ENCODE measurements at places on chromosomes 16 and 17. TPM values are rescaled to one million over a fixed set of nuclear protein-coding genes. Genes with fewer than 3 reads are reported as not detected.

DNA sequence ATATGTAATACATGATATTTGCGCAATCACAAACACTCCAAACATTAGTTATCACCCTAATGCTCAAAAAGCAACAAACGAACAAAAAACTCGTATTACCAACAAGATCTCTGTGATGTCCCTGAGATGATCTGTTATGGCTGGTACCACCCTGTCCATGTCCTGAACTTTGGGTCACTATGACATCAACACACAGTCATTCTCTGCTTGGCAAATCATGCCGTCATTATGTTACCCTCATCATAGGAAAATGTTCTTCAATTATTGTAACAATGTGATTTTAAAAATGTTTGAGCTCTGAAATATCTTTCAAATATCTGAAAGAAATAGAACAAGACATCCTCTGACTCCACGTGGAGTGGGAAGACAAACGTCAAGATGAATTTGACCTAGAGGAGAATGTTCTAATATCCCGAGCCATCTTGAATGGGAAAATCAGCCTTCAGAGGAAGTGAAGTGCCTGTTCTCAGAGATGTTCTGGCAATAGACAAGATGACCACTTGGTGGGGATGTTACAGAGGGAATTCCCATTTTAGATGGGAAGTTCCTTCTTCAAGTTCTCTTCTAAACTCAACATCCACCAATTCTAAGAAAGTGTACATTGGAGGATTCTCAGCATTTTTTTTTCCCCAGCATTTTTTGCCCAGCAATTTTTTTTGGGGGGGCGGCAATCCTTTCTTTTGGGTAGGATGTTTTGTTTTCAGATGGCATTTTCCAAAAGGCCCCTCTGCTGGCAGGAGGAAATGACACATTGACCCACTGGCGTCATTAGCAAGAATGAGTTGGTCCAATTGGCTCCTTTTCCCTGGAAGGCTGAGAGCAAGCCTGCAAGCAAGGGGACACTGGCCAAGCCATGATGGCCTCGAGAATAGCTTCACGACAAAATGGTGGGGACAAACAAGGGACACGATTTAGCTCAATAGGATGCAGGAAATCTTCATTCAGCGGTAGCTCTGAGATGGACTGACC is 3.7 kb upstream of the HSD17B2 start:
- H3K27ac ChIP-seq, result peak overlapping the region; percentile 2
- peak; percentile 83 for DNase-seq
- H3K4me3 ChIP-seq, result no peak overlapping the region
- peaks cover 18% of the 10 kb centered on the region for H3K4me1 ChIP-seq
- no peaks in the 10 kb centered on the region for H3K27me3 ChIP-seq

DNA sequence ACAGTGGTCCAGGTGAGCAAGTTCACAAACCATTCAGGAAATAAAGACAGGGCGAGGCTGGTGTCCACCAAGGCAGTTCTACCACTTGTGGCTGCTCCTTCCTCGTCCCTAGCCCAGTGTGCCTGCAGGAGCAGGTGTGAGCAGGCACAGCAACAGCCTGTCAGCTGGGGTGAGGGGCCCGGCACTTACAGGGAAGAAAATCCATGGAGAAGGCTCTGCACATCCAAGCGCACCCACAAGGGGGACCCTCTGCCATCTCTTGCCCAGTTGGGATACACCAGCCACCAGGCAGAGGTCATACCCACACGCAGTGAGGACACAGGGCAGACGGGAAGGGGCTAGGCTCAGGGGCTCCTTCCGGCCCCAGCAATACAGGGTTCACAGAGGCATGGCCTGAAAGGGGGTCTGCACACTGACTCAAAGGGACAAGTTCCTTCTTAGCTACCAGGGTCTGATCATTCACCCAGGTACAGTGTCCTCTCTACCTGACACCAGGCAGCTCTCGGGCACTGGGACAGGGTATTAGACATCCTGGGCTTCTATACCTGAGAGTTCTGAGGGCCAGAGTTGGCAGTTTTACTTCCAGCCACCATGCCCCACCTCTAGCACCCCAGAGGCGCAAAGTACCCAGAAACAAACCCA is 27.0 kb downstream of the CDIP1 start:
- DNase-seq, result peak; percentile 52
- no peaks in the 10 kb centered on the region for H3K4me1 ChIP-seq
- H3K27ac ChIP-seq, result no peak overlapping the region
- no peaks in the 10 kb centered on the region for H3K27me3 ChIP-seq
- 0 out of 2 replicates have a peak, but pooled peaks cover 4% of the 10 kb centered on the region for H3K36me3 ChIP-seq
- no peak overlapping the region for H3K4me3 ChIP-seq

DNA sequence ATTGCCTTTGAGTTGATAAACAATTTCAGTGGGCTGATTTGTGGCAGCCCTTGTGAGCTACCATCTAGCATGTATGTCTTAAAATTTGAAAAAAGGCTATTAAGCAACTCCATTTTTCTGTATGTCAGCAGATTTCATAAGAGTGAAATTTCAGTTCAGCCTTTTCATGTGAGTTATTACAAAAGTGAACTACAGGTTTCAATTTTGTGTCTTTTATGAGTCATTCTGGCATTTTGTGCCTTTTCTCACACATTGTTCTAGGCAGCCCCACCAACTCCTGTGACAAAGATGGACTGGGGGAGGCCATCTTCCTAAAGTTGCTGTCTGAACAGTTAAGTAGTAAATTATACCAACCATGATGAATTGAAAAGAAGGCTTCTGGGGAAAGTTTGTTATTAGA is 52.1 kb downstream of the USP10 start:
- H3K36me3 ChIP-seq, result peaks cover 3% of the 10 kb centered on the region
- H3K4me1 ChIP-seq, result peaks cover 25% of the 10 kb centered on the region
- no peak overlapping the region for H3K4me3 ChIP-seq
- peak; percentile 42 for DNase-seq
- H3K27ac ChIP-seq, result no peak overlapping the region

DNA sequence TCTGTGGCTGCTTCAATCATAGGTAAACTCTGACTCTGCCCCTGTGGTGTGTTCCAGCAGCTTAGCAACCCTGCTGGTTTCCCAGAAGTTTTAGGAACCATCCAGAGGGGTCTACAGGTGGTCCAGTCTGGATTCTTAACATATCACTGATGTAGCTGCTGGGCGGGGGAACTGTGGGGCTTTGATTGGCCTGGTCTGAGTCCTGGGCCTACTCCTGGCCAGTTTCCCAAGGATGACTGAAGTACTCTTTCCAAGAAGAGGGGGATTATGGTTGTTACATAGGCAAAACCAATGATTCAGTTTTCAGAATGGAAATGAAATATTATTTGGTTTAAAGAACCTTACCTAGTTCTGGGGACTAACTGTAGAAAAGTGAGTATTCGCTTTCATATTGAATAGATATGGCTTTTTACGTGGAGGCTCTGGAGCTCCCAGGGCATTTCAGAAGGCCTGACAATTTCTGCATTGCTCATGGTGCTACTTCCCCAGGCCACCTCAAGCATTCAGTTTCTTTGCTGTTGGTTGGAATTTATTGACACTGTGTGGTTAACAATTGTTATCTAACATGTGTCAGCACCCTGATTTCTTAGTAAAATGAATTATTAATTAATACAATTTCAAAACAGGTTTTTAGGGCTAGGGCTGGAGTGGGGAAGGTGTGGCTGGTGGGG is 38.4 kb downstream of the EPN2 start:
- peak; percentile 19 for DNase-seq
- no peak overlapping the region for H3K27ac ChIP-seq
- H3K4me1 ChIP-seq, result no peaks in the 10 kb centered on the region
- no peaks in the 10 kb centered on the region for H3K27me3 ChIP-seq
- no peak overlapping the region for H3K4me3 ChIP-seq
- H3K36me3 ChIP-seq, result no peaks in the 10 kb centered on the region

- H3K27ac ChIP-seq, result no peak overlapping the region
- peak; percentile 31 for DNase-seq
- peaks cover 26% of the 10 kb centered on the region for H3K4me1 ChIP-seq
- H3K36me3 ChIP-seq, result no peaks in the 10 kb centered on the region
- H3K27me3 ChIP-seq, result no peaks in the 10 kb centered on the region
Observed at GRCh38 chr16:48246066-48246465, 1.3 kb downstream of the ABCC11 start.

GRCh38 chr17:7029659-7030058 is 6.2 kb upstream of the SLC16A13 start:
- no peaks in the 10 kb centered on the region for H3K27me3 ChIP-seq
- H3K4me3 ChIP-seq, result no peak overlapping the region
- no peaks in the 10 kb centered on the region for H3K4me1 ChIP-seq
- DNase-seq, result no peak

Gene BRD7
- total RNA-seq, result 34.5 TPM

Gene ABCC3
- 28.3 TPM for total RNA-seq

Gene KRT33A
- not detected for total RNA-seq
